ENCODE measurements at places on chromosomes 7 and 10.

GRCh38 chr10:11403116-11403515 lies 208.3 kb downstream of the USP6NL start:
- DNase-seq, result peak; percentile 16

GRCh38 chr10:116429288-116429977 lies 1.8 kb downstream of the PNLIPRP3 start:
- no peak for DNase-seq

DNA sequence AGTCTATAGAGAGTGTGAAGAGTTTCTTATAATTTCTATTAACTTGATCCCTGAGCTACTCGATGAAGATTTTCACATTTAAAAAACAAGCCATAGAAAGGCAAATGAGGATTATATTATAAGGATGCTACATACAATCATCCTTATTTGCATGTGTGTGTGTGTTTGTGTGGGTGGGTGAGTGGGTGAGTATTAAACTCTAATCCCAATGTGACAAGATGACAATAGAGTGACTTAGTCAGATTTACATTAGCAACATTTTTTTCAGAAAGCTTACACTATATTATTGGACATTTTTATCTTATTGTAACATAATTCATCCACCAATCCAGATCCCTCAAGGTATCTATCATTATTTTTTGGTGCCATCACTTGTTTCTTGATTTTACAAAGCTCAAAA lies 331.7 kb downstream of the SORCS1 start:
- DNase-seq, result no peak

- no peak for DNase-seq
Measured at GRCh38 chr10:128914681-128915080, 552.4 kb upstream of the MGMT start.

DNA sequence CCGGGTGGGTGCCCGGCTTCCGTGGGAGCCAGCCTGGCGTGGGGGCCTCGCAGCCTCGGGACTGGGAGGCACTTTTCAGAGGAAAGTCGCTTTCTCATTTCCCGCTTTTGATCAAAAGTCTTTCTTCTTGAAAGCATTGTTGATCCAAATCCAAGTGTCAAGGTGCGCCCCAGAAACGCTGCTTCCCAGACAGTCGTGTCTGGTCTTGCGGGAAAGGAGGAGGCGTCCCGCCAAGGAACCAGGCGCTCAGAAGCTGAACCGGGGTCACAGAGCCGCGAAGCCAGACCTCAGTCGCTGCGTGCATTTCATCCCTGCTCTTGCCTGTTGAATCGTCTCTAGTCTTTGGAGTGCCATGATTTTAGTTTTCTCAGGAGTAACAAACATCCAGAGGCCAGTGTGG lies 1.1 kb upstream of the BNIP3 start:
- DNase-seq, result no peak

GRCh38 chr10:16673443-16673842 lies 143.8 kb downstream of the RSU1 start:
- DNase-seq, result no peak

DNA sequence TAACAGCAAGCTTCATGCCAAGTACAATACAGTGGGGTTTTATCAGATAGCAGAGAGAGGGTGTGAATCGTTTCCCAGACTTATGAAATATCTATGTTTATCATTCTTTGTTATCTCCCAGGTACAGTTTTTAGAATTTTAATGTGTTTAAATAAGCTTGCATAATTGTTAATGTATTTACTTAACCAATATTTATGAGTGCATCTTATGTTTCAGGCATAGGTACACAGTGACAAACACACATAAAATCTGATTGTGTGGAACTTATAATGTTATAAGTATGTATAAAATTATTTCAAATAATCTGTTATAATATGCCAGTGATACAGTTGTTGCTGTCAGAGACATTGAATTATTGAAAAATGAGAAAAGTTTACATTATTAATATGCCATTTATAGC lies 1011.4 kb upstream of the C7orf33 start:
- DNase-seq, result no peak

DNA sequence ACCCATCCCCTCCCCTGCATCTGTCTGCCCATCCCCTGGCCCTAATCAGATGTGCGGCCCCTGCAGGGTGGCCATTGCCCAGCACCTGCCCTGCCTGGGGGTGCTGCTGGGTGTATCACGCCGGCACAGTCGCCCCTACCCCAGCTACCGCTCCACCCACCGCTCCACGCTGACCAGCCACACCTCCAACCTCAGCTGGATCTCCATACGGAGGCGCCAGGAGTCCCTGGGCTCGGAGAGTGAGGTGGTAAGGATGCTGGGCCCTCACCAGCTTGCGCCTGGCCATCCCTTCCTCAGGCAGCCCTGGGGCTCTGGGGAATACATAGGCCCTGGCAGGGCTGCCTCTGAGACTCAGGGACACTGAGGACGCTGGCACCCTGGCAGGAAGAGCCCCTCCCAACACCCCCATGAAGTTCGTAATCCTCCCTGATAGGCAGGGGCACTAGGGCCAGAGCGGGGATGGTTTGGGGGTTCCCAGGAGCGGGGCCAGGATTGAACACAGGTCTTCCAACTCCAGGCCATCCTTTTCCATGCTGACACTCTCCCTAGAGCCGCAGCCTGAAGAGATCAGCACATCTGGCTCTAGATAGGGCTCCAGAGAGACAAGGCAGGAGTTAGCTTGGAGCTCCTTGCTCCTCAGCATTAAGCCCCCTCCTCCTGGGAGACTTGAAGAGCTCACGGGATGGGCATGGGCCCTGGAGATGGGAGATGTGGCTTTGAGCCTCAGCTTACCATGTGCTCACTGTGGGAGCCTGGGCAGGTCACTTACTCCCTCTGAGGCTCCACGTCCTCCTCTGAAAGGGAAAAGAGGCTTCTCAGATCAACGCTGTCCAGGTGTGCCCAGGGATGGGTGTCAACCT lies 5.9 kb upstream of the LDB3 start:
- DNase-seq, result no peak

DNA sequence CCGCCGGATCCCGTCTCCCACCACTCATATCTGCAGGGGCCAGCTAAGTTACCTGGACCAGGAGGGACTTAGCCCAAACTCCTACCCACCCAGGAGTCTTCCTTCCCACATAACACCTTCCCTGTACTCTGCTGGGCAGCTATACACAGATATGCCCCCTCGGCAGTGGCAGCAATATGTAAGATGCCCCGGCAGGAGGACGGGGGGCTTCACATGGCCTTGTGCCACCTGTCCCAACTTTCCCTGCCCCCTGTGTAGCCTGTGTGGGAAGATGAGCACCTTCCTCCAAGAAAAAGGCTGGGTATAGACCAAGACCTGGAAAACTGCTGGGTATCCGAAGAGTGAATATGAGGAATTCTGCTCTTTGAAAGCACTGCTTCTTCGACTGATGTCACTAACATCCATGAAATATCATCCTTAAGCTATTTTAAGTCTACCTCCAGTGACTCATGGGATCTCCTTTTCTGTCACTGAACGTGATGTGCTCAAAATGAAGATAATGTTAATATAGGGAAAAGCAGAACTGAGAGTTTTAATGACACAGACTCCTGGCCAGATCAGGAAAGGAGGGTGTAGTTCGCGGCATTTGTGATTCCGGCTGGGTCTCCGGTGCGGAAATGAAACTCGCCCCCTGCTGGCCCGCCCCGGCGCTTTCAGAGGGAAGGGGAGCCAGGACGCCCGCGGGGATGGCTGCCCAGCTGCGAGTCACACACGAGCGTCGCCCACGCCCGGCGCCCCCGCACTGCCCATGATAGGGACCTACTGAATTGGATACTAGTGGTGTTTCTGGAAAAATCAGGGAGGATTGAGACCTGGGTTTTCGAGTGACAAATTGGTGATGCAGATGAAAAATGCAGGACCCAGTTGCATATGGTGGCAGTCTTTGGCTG lies 256.9 kb upstream of the NFE2L3 start:
- peak; percentile 38 for DNase-seq

DNA sequence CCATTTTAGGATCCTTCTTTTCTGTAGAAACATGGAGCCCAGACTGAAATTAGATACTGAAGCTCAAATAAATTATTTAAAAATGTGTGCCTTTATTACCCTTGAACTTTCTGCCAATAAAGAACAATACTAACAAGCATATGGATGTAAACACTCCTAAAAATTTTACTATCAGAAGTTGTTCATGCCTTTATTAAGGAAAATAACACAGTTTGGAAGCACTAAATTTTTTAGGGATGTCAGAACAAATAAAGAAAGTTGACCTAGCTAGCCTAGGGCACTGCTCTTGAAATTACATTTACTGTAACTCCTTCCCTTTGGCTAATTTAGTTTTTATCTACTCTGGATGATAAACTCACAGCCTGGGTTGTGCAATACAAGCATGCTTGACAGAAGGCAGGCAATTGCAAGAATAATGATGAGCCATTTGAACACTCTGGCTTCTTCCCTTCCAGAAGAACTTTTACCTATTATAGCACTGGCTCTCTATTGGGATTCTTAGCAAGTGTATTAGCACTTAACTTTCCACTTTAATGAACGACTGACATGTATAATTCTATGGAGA lies 351.7 kb upstream of the C7orf33 start:
- no peak for DNase-seq

GRCh38 chr7:10888861-10889260 lies 84.8 kb upstream of the PHF14 start:
- no peak for DNase-seq

DNA sequence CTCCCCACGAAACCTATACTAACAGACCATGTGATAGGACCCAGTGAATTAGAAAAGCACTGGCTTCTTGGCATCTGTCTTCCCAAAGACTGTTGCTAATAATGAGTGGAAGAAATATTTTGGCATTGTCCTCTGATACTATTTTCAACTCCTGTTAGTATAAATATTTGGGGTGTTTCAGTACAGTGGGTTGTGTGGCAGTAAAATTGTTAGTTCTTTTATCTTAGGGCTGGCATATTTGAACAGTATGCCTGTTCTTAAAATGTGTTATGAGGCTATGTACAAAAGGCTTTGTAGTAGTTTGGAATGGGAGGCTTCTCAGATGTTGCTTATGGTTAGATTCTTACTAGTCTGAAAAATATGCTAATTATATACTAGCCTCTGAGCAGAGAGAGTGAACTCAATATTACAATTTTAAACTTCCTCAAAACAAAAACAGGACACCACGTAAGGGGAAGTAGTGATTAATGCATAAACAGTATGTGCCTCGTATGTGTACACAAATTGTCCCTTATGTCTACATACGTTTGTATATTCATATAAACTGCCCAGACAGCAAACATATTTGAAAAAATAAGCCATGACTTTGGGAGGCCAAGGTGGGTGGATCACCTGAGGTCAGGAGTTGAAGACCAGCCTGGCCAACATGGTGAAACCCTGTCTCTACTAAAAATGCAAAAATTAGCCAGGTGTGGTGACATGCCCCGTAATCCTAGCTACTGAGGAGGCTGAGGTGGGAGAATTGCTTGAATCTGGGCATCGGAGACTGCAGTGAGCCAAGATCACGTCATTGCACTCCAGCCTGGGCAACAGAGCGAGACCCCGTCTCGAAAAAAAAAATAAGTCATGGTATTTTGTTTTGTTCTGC lies 115.4 kb downstream of the ARID5B start:
- DNase-seq, result no peak

- no peak for DNase-seq
Measured at GRCh38 chr7:140619176-140619575, 21.4 kb downstream of the DENND2A start.

GRCh38 chr7:139687980-139688632 lies 89.7 kb downstream of the HIPK2 start:
- DNase-seq, result no peak

DNA sequence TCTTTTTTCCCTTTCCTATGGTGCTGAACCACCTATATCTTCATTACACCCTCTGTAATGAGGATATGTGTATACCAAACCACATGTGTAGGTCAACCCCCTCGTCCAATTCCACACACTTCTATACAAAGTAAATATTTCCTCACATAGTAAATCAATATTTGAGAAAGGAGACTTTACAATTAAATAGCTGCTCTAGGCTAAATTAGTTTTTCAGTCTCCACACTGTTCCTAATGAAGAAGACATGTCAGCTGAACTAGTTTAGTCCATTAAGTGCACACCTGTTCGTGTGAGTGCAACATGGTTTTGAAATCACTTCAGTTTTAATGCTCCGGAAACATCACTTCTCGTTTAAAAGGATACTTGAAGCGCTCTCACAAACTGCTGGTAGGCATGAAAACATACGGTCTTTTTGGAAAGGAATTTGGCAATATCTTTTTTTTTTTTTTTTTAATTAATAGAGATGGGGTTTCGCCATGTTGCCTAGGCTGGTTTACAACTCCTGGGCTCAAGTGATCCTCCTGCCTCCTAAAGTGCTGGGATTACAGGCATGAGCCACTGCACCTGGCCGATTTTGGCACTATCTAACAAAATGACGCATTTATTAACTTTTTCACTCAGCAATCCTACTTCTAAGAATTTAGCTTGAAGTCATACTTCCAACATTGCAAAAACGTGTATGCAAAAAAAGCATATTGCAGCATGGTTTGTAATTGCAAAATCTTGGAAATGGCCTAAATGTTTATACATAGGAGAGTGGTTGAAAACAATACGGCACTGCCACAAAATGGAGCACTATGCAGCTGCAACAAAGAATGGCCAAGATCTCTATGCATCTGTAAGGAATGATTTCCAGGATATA lies 2.1 kb upstream of the XRCC2 start:
- no peak for DNase-seq

DNA sequence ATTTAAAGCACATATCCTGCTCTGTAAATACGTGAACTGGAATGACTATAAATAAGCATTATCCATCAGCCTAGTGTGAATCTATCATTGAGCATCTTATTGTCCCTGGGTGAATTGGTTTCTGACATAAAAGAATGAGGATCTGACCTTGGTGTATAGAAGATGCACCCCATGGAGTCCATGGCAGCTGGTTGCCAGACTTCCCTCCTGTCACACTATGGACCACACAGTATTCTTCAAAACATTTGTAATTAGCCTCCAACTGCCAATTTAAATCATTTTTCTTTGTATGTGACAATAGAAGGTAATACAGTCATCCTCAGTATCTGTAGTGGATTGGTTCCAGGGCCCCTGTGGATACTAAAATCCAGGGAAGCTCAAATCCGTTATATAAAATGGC lies 238.1 kb upstream of the ZWINT start:
- DNase-seq, result no peak

DNA sequence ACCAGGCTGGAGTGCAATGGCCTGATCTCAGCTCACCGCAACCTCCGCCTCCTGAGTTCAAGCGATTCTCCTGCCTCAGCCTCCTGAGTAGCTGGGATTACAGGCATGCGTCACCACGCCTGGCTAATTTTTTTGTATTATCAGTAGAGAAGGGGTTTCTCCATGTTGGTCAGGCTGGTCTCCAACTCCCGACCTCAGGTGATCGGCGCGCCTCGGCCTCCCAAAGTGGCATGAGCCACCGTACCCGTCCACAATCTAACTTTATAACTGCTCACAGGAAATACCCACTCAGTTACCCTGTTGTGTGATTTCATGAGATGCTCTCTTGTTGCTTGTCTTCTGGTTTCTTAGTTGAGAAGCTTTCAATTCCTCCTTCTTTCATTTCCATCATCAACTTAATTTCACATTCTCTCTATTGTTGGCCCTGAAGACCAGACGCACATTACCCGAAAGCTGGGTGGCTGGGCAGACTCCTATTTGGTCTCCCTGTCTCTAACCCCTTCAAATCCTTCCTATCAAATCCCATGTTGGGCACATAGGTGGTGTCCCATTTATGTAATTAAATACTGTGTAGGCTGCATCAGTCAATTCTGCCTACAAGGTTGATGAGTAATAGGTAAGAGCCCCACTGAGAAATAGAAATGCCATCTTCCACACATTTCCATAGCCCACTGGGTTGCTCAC lies 1.1 kb upstream of the GSTO2 start:
- DNase-seq, result no peak

- no peak for DNase-seq
Measured at GRCh38 chr7:37916017-37916672, 472 bp downstream of the SFRP4 start.

GRCh38 chr10:60382946-60383681 lies 6.6 kb downstream of the ANK3 start:
- DNase-seq, result no peak

- no peak for DNase-seq
Measured at GRCh38 chr7:65448816-65449504, 75.3 kb downstream of the ZNF92 start.

All from stimulated activated CD8-positive, alpha-beta memory T cell treated with anti-CD3 and anti-CD28 coated beads, Interleukin-4, amount 100 ng/mL, for 1 hour (primary cell).